ENCODE measurements at places on chromosomes 16 and 17.
A peak's percentile ranks its signal among the peaks of the same experiment; 100 is the strongest.

- DNase-seq, result no peak
These were observed 40.3 kb downstream of the PKD1 start for GRCh38 chr16:2095315-2095853.

- DNase-seq, result no peak
These were observed 7.3 kb downstream of the TADA2A start for GRCh38 chr17:37413875-37414519.

DNA sequence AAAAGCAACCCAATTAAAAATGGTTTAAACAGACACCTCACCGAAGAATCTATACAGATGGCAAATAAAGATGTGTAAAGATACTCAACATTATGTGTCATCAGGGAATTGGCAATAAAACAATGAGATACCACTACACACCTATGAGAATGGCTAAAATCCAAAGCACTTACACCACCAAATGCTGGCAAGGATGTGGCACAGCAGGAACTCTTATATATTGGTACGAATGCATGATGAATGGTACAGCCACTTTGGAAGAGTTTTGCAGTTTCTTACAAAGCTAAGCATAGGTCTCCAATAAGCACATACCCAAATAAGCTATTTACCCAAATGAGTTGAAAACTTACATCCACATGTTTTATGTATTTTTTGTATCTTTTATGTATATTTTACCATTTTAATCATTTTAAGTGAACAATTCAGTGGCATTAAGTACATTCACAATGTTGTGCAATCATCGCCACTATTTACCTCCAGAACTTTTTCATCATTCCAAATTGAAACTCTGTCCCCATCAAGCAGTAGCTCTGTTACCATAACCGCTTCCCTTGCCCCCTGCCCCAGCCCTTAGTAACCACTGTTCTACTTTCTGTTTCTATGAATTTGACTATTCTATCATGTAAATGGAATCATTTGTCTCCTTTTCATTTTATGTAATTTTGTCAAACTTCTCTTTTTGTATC is 6.7 kb upstream of the ALDH3A2 start:
- DNase-seq, result peak; percentile 63

DNA sequence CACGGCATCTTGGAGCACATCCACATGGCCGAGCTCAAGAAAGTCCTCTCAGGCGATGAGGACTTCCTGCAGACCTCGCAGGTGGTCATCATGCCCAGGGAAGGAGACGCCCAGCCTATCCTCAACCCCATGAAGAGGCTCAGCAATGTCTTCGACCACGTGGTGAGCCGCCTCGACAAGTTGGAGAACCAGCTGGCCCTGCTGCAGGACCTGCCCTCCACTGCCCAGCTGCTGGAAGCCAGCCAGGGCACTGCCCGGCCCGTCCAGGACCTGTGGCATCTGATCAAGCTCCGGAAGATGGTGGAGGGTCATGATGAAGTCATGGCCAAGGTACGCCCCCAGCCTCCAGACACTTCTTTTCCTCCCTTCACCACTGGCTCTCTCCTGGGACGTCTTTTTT is 440 bp downstream of the C16orf96 start:
- DNase-seq, result no peak

- DNase-seq, result no peak
These were observed 203.4 kb downstream of the CCDC182 start for GRCh38 chr17:57541472-57542394.

DNA sequence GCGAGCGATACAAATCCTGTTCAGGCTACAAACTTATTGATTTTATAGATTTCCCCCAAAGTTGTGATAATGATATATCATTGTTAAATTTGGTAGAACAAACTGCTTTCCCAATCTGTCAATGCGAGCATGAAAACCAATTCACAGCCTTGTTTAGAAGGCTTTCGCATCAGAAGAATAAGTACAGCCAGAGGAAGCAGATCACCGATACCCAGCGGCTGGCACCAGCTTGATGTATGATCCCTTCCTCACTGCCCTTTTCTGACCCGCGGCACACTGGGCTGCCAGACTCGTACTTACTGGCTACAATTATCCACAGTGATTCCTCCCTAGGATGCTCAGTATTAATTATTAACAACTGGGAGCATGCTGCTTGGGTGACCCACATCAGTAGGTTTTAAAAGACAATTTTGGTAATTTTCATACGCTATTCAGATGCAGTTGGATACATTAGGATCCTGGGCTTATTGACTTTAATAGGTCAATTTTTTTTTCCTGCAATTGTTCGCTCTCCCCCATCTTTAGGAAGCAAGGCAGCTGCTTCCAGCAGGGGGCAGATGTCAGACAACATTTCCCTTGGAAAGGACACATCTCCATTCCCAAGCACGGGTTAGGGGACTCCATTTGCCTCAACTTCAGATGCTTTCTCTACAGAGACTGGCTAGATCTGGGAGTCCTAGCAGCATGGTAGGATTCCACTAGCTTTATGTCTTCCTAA is 582.7 kb upstream of the PSMD7 start:
- peak; percentile 5 for DNase-seq

- no peak for DNase-seq
These were observed 132.4 kb downstream of the CA10 start for GRCh38 chr17:52026075-52026474.

DNA sequence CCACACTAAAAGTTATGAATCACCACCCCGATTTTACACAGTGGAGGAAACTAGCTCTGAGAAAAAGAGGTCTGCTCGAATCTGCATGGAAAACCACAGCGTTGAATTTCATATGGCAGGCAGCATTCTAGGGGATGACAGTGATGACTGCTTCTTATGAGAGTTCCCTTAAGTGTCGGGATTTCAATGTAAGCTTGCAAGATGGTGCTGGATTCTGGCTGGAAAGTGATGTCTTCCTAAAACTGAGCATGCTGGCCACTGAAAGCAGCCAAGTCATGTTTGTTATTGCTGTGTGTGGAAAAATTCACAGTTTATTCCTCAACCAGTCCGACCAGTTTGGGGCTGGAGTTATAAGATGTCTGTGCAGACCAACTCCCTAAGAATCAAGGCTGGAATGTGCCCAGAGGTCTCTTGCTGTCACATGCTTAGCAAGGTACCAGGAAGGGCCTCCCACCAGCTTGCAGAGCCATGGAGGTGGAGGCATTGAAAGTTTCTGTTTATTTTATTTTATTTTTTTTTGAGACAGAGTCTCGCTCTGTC is 37.2 kb upstream of the GAN start:
- DNase-seq, result peak; percentile 58

DNA sequence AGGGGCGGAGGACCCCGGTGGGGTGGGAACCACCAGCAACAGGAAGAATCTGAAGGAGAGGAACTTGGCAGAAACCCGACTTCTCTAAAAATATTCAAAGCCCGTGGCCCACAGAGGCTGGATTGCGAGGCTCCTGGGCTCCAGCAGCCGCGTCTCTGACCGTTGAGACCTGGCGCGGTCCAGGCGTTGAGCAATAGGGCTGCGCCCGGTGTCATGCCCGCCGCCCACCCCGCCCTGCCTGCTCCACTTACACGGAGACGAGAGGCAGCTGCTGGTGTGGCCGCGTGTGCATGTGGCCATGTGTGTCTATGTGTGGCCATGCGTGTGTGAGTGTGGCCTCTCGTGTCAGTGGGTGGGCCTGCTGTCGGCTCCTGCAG is 83.6 kb downstream of the IRF8 start:
- DNase-seq, result no peak
